ENCODE measurements at places on chromosomes 4 and X.

- DNase-seq, result no peak
These were observed 270.7 kb downstream of the GRXCR1 start for GRCh38 chr4:43163101-43163792.

DNA sequence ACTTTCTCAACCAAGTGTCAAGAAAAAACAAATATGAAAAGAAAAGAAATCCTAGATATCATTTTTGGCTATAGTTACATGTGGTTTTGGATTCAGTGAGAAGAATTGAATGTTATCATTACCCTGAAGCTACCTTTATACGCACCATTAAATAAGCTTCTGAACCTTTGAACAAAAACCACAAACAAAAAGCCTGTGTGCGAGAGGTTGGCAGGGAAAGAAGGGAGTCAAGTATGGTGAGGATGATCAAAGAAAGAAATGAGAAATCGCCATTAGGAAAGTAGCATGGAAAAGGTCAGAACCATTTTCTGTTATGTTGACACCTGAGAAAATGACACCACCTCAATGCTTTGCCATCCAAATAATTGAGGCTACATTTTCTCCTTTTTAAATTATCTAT lies 1.2 kb upstream of the SLC7A11 start:
- no peak for DNase-seq

- no peak for DNase-seq
These were observed 200.7 kb downstream of the SOWAHB start for GRCh38 chr4:76697129-76697803.

GRCh38 chr4:169379688-169380087 lies 108.9 kb upstream of the SH3RF1 start:
- no peak for DNase-seq

- no peak for DNase-seq
These were observed 185.5 kb downstream of the NDST4 start for GRCh38 chr4:114927881-114928280.

DNA sequence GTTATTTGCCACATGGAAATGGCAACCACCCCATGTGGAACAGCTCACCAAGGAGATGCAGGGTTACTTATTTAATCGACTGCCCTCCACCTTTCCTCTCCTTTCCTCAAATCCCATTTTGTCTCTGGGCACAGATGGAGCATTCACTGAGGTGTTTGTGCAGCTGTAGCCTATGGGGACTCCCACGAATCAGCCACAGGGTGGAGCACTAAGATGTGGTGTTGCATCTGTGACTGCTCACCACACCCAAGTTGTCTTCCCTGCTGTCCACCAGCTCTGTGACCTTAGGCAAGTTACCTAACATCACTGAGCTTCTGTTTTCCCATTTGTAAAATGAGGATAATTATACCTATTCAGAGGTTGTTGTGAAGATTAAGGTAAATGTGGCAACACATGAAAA lies 252.4 kb upstream of the CPEB2 start:
- DNase-seq, result no peak

All from CD4-positive, alpha-beta T cell treated with Interleukin-6 at 100 ng/mL for 8 hours (primary cell).